ENCODE measurements at places on chromosomes 12 and 14. TPM values are rescaled to one million over a fixed set of nuclear protein-coding genes. Genes with fewer than 3 reads are reported as not detected.

Gene NPAS3
- 0.78 TPM for total RNA-seq

Gene TPH2
- total RNA-seq = not detected

Gene PKP2
- total RNA-seq = 6.9 TPM

Gene SERPINA1
- total RNA-seq = 77.8 TPM

Gene VTI1B
- total RNA-seq = 41.2 TPM

Gene PRPF39
- total RNA-seq = 28.8 TPM

DNA sequence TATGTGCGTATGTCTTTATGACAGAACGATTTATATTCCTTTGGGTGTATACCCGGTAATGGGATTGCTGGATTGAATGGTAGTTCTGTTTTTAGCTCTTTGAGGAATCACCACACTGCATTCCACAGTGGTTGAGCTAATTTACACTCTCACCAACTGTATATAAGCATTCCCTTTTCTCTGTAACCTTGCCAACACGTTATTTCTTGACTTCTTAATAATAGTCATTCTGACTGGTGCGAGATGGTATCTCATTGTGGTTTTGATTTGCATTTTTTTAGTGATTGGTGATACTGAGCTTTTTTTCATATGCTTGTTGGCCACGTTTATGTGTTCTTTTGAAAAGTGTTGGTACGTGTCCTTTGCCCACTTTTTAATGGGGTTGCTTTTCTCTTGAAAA, 49.7 kb downstream of the FRS2 start:
- no peak for DNase-seq

GRCh38 chr12:130838284-130838950, 633 bp downstream of the STX2 start:
- peak; percentile 57 for DNase-seq

GRCh38 chr12:75870878-75871277, 160.7 kb downstream of the PHLDA1 start:
- no peak for DNase-seq

DNA sequence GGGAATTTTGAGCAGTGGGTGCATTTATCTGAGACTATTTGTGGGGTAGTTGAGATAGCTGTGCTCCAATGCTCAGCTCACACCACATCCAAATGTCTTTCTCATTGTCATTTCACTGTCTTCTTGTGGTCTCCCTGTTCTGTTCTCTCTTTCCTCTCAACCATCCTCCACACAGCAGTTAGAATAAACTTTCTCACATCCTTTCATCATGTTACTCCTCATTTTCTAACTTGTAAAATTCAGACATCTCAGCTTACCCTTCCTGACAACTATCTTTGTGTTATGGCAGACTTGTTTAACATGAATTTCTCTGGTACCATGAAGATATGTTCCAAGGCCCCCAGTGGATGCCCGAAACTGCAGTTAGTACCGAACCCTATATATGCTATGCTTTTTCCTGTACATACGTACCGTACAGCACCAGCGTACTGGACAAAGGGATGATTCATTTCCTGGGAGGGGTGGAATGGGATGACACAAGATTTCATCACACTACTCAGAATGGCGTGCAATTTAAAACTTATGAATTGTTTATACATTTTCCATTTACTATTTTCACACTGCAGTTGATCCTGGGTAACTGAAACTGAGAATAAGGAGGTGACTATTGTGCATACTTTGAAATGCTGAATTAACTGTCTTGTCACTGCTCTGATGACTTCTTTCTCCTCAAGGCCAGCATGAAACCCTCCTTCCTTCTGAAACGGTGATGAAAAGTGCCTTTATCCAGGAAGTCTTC, 177.1 kb upstream of the SLC38A2 start:
- no peak for DNase-seq

DNA sequence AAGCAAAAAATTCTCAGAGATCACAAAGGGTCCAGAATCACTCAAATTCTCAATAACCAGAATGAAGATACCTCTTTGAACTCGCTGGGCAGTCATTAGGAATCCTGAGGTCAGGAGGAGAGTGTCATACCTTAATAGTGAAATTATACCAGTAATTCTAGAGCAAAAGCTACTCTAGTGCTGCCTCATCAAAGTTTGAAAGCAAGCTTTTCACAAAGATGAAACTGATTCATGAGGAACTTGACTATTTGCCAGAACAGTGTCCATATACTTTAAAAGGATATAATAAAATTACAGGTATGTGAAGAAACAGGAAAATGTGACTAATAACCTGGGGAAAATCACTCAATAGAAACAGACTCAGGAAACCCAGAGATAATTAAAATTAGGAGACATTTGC, 44.5 kb downstream of the EML5 start:
- no peak for DNase-seq

DNA sequence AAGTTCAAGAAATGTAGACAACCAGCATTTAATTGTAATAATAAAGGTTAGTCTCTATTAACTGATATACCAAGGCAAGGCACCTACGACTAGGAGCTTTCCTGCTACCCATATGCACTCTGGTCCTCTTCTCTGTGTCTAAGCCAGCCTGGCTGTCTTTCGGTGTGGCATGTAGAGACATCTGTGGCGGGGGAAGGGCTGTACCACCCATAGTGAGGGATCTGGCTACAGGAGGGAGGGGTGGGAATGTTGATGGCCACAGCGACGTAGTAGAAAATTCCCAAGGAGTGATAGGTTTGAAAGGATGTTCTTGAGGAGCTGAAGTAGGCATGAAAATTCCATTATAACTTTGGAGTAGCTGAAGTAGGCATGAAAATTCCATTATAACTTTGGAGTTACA, 344.2 kb downstream of the ATP23 start:
- DNase-seq = no peak

GRCh38 chr14:32432813-32433538, 103.9 kb downstream of the AKAP6 start:
- DNase-seq = no peak

- no peak for DNase-seq
These were observed 1.9 kb upstream of the ACTR10 start for GRCh38 chr14:58198086-58198485.

DNA sequence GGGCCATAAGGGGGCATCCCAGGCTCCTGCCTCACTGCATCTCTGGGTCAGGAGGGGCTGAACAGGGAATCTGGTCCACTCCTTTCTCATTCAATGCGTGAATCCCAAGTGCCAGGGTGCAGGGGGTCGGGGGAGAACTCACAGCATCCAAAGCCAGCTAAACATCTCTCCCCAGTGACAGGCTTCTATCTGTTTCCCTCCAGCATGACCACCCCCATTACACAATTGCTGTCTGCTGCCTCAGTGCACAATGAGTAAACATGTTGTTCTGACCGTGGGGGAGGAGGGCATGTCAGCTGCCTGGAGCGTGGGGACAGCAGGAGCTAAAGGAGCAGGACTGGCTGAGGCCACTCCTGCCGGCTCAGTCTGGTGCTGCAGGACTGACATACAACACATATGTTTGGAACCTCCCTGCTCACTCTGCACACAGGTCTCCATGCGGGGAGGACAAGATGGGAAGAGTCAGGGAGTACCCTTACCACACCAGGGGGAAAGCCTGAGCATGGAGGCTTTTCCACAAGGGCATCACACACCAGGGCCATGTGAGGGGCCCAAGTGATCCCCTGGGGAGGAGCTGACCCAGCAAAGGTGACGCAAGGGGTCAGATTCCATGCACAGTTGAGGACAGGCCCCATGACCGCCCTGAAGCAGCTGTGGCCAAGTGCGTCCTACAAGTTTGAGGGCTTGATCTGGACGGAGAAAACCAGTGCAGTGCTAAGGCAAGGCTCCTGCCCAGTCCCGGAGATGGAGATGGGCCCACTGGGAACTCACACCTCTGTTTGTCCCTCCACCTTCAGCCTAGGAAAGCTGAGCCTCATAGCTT, 1.4 kb downstream of the TNS2 start:
- peak; percentile 69 for DNase-seq

DNA sequence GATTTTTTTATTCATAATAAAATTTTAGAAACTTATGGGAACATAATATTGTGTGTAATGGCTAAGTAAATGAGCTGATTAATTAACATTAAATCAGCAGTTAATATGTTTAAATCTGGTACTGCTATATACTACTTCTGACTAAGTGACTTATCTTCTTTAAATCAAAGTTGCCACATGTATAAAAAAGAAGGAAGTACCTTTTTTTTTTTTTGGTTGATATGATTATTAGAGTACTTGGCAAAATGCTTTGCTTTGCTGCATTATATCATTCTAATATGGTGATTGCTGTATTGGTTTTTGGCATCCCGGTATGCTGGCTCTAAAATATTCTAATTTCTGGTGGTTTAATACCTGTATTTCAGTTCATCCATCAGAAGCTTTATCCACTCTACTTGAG, 319.1 kb upstream of the RGS6 start:
- no peak for DNase-seq

DNA sequence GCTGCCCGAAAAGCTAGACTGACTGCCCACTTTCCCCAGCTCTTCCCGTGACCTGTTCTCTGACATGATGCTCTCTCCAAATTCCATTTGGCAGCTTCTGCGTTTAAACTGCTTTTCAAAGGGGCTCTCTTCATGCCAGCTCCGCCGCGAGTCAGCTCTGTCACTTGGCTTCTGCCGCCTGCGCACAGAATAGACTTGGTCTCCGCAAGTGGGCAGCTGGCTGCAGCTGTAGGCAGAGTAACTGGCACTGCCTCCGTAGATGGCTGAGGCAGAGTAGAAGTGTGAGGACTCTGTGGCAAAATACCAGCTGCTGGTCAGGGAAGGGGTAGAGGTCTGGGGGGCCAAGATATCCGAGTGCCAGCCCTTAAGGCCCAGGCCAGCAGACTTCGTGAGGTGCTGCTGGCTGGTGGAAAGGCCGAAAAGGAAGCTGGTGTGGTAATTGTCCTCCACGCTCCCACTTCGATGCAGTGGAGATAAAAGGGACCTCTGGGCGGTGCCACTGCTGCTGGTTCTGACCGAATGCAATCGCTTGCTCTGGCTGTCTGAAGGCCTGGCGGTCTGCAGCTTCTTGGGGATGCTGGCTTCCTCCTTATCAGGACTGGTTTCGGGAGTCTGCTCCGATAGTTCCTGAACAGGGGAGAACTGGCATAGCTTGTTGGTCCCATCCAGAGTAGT, 85.7 kb downstream of the DUSP16 start:
- DNase-seq = no peak

DNA sequence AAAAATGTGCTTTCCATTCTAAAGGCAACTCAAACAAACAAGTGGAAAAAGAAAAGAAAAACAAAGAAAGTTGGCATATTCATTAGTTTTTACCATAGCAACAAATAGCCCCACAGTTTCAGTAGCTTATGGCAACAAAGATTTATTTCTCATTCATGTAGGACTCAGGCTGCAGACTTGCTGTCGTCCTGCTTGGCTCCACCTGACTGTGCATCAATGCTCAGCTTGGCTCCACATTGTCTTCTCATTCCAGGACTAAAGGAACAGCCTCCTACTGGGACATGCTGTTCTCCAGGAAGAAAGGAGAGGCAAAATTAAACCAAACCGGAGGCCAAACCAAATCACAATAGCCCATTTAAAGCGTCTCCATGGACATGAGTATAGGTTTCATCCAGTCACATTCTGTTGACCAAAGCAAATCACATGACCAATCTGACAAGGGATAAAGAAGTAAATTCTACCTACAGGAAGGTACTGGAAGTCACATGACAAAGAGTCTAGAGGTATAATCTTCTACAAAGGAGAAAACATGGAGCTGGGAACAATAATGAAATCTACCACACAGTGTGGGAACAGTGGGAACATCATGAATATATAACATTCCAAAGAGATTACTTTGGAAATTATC, 222.5 kb downstream of the PIK3C2G start:
- no peak for DNase-seq

- DNase-seq = no peak
These were observed 266.5 kb downstream of the PAWR start for GRCh38 chr12:79424109-79424721.

GRCh38 chr12:25364529-25365339, 114.0 kb upstream of the KRAS start:
- no peak for DNase-seq

DNA sequence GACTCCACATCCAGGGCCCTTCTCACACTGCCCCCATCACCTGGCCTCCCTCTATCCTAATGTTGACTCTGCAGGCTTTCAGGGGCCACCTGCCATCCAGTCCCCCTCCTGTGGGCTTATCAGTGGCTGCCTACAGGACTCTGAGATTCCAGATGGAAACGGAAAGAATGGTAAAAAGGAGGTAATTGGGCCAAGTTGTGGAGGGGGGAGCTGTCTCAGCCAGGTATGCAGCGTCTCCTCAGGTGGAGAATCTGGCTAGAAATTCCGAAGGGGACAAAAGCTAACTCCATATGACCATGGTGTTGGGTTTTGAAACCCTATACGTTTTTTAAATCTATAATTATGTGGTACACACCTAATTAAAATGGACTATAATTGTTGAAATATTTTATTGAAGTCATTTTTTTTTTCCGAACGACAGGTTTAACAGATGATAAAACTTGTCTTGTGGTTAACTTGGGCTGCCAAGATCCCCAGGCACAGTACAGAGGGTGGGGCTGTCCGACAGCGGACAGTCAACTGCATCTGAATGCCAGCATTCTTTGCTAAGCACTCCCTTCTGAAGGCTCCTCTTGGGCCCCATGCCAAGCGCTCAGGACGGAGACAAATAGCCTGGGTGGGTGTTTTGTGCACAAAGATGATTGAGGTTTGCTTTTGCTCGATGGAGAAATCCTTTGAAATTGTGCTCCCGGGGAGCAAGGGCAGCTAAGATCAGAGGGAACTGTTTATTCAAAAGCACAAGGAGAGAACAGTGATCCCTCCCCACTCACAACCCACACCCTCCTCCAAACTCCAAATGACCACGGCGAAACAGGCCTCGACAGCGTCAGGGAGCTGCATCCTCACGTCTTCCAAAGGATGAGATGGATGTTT, 365.6 kb downstream of the BCL11B start:
- DNase-seq = no peak

DNA sequence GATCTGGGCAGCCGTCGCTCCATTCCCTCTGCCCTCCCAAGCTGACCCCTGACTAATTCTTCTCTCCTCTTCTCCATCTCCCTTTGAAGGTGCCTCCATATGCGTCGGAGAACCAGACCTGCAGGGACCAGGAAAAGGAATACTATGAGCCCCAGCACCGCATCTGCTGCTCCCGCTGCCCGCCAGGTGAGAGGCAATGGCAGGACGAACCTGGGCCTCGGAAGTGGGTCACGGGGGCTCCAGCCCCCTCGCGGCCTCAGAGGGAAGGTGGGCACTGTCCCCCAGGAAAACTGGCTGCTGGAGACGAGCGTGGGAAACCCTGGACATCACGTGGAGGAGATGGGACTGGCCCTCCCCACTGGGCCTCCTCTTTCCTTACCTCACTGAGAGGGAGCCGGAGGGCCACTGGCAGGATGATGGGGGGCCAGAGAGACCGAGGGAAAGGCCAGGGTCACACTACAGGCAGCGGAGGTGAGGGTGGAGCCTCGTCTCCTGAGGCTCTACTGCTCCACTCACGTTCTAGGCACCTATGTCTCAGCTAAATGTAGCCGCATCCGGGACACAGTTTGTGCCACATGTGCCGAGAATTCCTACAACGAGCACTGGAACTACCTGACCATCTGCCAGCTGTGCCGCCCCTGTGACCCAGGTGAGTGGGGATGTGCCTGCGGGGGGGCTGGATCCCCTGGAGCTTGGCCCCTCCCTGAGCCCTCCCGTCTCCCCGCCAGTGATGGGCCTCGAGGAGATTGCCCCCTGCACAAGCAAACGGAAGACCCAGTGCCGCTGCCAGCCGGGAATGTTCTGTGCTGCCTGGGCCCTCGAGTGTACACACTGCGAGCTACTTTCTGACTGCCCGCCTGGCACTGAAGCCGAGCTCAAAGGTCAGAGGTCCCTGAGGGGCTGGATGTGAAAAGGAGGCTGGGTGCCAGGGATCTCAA, 806 bp downstream of the LTBR start:
- DNase-seq = peak; percentile 41
